A549 treated with Hydrocortisone at 1 μM for 4 hours (cell line): ENCODE measurements at places on chromosomes 6 and 20. TPM values are rescaled to one million over a fixed set of nuclear protein-coding genes. Genes with fewer than 3 reads are reported as not detected.

BRD2 gene
- 108 to 139 TPM (median 123 TPM) in 5 replicates for total RNA-seq

BPIFB4 gene
- not detected in 5 replicates for total RNA-seq

DDR1 gene
- total RNA-seq: 54.3 to 66.8 TPM (median 63.6 TPM) in 5 replicates

FOXQ1 gene
- total RNA-seq: 2.8 to 5.3 TPM (median 5.0 TPM) in 5 replicates

ENPP1 gene
- 1.2 to 1.6 TPM (median 1.6 TPM) in 5 replicates for total RNA-seq

GPX5 gene
- not detected in 5 replicates for total RNA-seq

COL10A1 gene
- total RNA-seq: 0.03 TPM in 1 of 5 replicates, not detected in the others

LY6G6C gene
- total RNA-seq: 0.13 to 0.18 TPM in 2 of 5 replicates, not detected in the others

MROH8 gene
- total RNA-seq: 0.71 to 1.5 TPM (median 1.3 TPM) in 5 replicates

OOEP gene
- total RNA-seq: not detected in 5 replicates

SIRPD gene
- total RNA-seq: not detected in 5 replicates

CTNNBL1 gene
- 59.6 to 69.7 TPM (median 63.8 TPM) in 5 replicates for total RNA-seq

TFAP2C gene
- total RNA-seq: 11.2 to 14.7 TPM (median 13.3 TPM) in 5 replicates

ENPP3 gene
- not detected in 5 replicates for total RNA-seq

MATN4 gene
- 0.06 to 0.16 TPM (median 0.08 TPM) in 5 replicates for total RNA-seq

RIPOR2 gene
- 0.37 to 0.73 TPM (median 0.43 TPM) in 5 replicates for total RNA-seq

GFOD1 gene
- 1.4 to 1.7 TPM (median 1.6 TPM) in 5 replicates for total RNA-seq

MACROD2 gene
- total RNA-seq: 0.41 to 0.67 TPM (median 0.50 TPM) in 5 replicates

COL11A2 gene
- 0.52 to 0.93 TPM (median 0.73 TPM) in 5 replicates for total RNA-seq

VSTM2L gene
- 18.5 to 30.4 TPM (median 21.4 TPM) in 5 replicates for total RNA-seq

HLA-DRB5 gene
- total RNA-seq: not detected in 5 replicates

OR12D3 gene
- not detected in 5 replicates for total RNA-seq

APOBEC2 gene
- not detected in 5 replicates for total RNA-seq

ADGRF5 gene
- 0.03 TPM in 1 of 5 replicates, not detected in the others for total RNA-seq

PTPRK gene
- total RNA-seq: 13.9 to 15.3 TPM (median 14.9 TPM) in 5 replicates

RIPOR3 gene
- not detected in 5 replicates for total RNA-seq

ARFRP1 gene
- 33.9 to 39.1 TPM (median 38.0 TPM) in 5 replicates for total RNA-seq

CPNE5 gene
- 0.12 to 0.16 TPM (median 0.14 TPM) in 5 replicates for total RNA-seq

PRR18 gene
- total RNA-seq: 0.06 to 0.30 TPM (median 0.15 TPM) in 5 replicates

ZNF391 gene
- 0.07 to 0.29 TPM (median 0.16 TPM) in 5 replicates for total RNA-seq

LY6G5C gene
- total RNA-seq: 0.75 to 2.1 TPM (median 1.5 TPM) in 5 replicates

GJA10 gene
- total RNA-seq: not detected in 5 replicates

LY6G6D gene
- not detected in 5 replicates for total RNA-seq

OPRM1 gene
- not detected in 5 replicates for total RNA-seq

DSP gene
- total RNA-seq: 31.5 to 60.6 TPM (median 41.5 TPM) in 5 replicates

RAD21L1 gene
- total RNA-seq: not detected in 5 replicates

LST1 gene
- 0.37 TPM in 1 of 5 replicates, not detected in the others for total RNA-seq

NHSL1 gene
- 3.0 to 4.8 TPM (median 3.4 TPM) in 5 replicates for total RNA-seq

NSFL1C gene
- 108 to 129 TPM (median 113 TPM) in 5 replicates for total RNA-seq

DHX35 gene
- 7.4 to 8.8 TPM (median 7.9 TPM) in 5 replicates for total RNA-seq

CTCFL gene
- 0.02 TPM in 1 of 5 replicates, not detected in the others for total RNA-seq

MYBL2 gene
- total RNA-seq: 76.0 to 80.6 TPM (median 80.0 TPM) in 5 replicates

GPLD1 gene
- total RNA-seq: 0.71 to 1.4 TPM (median 1.1 TPM) in 5 replicates

IRF4 gene
- 0.25 to 0.51 TPM (median 0.25 TPM) in 5 replicates for total RNA-seq

POPDC3 gene
- 21.9 to 23.9 TPM (median 23.1 TPM) in 5 replicates for total RNA-seq

MYLK2 gene
- 0.52 to 0.66 TPM (median 0.58 TPM) in 5 replicates for total RNA-seq

LAMP5 gene
- total RNA-seq: 0.13 TPM in 1 of 5 replicates, not detected in the others

EYS gene
- total RNA-seq: 0.02 to 0.25 TPM (median 0.08 TPM) in 3 of 5 replicates, not detected in the others

RNF39 gene
- total RNA-seq: 0.05 to 0.06 TPM (median 0.05 TPM) in 3 of 5 replicates, not detected in the others

C6orf58 gene
- total RNA-seq: 0.12 to 0.18 TPM (median 0.18 TPM) in 3 of 5 replicates, not detected in the others
